ENCODE measurements at places on chromosomes 13 and 19. TPM values are rescaled to one million over a fixed set of nuclear protein-coding genes. Genes with fewer than 3 reads are reported as not detected.
A peak's percentile ranks its signal among the peaks of the same experiment; 100 is the strongest.

GRCh38 chr13:101691341-101691860 is 238.9 kb downstream of the ITGBL1 start:
- H3K27ac ChIP-seq: no peak overlapping the region
- H3K4me1 ChIP-seq: no peaks in the 10 kb centered on the region
- no peaks in the 10 kb centered on the region for H3K27me3 ChIP-seq

DNA sequence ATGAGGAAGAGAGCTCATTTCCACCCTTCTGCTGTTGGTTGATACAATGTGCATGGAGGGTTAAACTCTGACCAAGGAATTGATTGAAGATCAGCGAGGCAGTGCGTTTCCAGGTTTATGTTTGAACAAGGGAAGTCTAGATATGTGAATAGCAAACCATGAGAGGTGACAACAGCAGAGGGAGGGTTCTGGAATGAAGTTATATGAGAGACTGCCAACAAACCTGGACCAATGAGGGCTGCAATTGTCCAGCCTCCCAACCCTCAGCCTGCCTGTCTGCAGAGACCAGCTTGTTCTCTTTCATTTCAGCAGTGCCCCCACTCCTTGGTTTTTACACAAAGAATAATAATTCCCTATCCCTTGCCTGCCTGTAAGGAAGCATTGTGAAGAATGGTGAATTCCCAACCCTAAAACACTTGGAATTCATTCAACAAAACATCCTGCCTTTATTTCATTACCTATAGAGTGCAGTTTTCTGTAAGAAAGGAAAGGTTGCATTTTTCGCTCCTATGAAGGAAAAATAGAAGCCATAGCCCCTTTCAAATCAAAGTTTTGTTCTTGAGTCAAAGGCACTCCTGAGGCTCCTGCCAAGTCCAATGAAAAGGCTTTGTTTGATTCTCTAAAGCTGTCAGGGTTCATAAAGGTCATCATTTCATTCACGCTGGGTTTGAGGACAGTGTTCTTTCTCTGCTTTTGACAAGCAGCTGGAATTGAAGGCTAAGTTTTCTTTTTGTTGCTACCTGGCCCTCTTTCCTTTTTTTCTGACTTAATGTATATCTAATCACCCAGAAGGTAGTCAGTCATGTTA is 53.6 kb upstream of the ABCC4 start:
- H3K4me3 ChIP-seq: no peak overlapping the region
- DNase-seq: no peak
- H3K27me3 ChIP-seq: no peaks in the 10 kb centered on the region
- H3K36me3 ChIP-seq: no peaks in the 10 kb centered on the region

- H3K27ac ChIP-seq: no peak overlapping the region
- H3K36me3 ChIP-seq: no peaks in the 10 kb centered on the region
- no peak overlapping the region for H3K4me3 ChIP-seq
These were observed 20.6 kb downstream of the FCGBP start for GRCh38 chr19:39913682-39914333.

Gene GTPBP3
- 88.1 TPM for total RNA-seq

DNA sequence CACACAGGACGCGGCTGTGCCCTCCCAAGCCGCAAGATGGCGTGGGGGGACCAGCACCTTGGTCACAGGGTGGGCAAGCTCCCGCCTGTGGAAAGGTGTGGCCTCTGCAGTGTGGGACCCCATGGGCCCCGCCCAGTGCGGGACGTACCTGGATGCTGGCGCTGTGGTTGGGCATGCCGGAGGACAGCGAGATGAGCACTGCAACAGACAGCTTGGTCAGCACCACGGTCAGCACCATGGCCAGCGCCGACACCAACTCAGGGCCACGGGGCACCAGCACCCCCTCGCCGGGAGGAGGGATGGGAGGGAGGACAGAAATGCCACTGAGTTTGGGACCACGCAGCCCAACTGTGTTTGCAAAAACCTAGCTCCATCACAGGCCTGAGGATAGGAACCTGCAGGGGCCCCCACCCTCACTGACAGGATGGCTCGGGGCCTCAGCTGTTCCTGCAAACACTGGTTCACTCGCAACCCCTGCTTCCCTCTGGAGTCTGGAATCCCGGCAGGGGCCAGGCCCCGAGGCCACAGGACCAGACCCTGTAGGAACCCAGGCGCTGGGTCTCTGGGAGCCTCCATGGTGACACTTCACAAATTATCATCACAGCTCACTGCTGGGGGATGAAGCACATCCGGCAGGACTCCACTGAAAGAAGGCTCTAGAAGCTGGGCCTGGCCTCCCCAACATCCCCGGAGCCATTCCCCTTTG is 27.1 kb downstream of the IZUMO4 start:
- H3K36me3 ChIP-seq: peaks cover 4% of the 10 kb centered on the region
- H3K4me1 ChIP-seq: no peaks in the 10 kb centered on the region
- H3K4me3 ChIP-seq: no peak overlapping the region
- no peaks in the 10 kb centered on the region for H3K27me3 ChIP-seq
- H3K27ac ChIP-seq: no peak overlapping the region

Gene TMC4
- 6.2 TPM for total RNA-seq

- H3K27ac ChIP-seq: peak overlapping the region; percentile 85
- no peaks in the 10 kb centered on the region for H3K27me3 ChIP-seq
- peak overlapping the region; percentile 90 for H3K4me3 ChIP-seq
- peaks cover 7% of the 10 kb centered on the region for H3K36me3 ChIP-seq
- peaks cover 12% of the 10 kb centered on the region for H3K4me1 ChIP-seq
- DNase-seq: peak; percentile 77
These were observed 557 bp downstream of the PSPC1 start for GRCh38 chr13:19782049-19782726.

Data from Karpas-422 (cell line).